A673 (cell line): ENCODE measurements at places on chromosomes 12 and 14.
A peak's percentile ranks its signal among the peaks of the same experiment; 100 is the strongest.

DNA sequence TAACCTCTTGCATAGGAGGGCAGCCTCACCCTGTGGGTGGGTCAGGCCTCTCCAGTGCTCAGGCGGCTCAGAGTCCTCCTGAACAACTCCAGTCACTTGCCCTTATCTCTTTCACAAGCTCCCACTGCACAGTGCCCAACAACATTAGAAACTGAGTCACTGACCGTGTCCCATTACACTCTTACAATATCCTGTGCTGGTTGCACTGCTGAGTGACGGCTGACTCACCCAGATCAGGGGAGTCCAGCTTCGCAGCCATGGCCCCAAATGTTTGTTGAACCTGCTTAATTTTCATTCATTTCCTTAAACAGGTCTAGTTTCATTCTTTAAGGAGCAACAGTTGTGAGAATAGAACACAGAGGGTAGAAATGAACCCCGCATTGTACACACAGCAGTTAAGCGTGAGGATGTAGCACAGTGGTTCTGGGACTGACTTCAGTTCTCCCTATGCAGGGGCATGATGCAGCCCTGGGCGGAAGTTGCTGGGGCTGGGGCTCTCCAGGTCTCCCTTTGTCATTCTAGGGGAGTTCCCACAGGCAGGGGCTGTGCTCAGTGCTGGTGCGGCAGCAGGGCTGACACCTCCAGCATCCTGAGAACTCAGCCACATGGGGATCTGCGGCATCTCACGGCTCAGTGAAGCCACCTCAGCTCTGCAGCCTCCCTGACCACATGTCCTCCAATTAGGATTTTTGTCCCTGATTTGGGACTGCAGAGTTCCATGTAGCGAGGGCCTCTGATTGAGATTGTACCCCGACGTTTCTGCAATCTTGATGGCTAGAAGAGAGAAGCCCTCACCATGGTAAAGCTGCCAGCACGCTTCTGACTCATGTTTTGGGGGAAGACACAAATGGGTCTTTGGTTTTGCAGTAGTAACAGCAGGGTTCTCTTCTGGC is 16.1 kb downstream of the GPR68 start:
- DNase-seq, result no peak

GRCh38 chr12:49975318-49975761 is 2.6 kb downstream of the AQP6 start:
- DNase-seq, result no peak

GRCh38 chr14:95979339-95980042 is 59.7 kb upstream of the C14orf132 start:
- peak; percentile 10 for DNase-seq

DNA sequence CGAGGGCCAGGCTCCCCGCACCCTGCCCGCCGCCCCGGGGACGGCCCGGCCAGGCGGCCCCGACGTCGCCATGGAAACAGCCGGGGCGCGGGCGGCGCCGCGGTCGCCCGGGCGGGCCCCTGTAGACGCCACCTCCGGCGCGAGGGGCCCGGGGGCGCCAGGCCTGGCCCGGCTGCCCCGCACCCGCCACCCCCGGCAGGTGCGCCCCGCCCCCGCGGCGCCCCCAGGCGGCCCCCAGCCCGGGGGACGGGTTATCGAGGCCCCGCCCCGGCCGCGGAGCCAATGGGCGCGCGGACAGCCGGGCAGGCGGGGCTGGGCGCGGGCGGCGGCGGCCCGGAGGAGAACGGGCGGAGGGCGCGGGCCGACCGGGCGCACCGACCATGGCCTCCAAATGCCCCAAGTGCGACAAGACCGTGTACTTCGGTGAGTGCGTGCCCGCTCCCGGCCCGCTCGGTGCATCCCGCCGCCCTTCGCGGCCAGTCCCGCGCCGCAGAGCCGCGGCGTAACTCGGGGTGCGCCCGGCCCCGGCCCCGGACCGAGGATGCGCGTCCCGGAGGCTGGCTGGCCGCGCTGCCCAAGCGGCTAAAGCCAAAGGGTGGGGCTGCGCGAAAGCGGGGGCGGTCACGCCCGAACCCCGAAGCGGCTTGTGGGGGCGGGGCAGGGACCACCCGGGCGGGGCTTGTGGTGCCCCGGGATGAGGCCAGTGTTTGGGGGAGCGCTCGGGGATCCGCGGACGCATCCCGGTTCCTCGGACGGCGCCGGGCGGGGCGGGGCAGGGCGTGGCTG is at the start of gene CRIP2:
TSS of gene CRIP2 (plus strand) at position 339 of the 786 bp plus-strand sequence. CDS start at position 381, 42 bp downstream.
- peak; percentile 81 for DNase-seq

GRCh38 chr12:96879301-96879700 is 27.8 kb upstream of the NEDD1 start:
- DNase-seq, result no peak

GRCh38 chr12:22360774-22361173 is 26.3 kb upstream of the ST8SIA1 start:
- DNase-seq, result no peak

DNA sequence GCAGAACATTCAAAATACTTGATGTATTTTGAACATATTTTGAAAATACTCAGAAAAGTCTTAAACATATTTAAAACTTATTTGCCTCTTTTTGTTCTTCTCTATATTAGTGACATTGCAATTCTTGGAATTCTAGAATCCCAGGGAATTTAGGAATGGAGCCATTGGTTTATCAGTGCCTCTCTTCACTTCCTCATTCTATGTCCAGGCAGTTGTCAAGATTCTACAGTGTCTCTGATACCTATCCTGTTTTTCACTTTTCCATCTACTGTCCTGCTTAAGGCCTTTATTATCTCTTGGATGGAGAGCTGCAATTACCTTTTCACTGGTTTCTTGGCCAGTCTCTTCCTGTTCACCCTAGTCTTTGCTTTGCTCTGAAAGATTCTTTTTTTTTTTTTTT is 144.6 kb downstream of the TTLL5 start:
- DNase-seq, result no peak

DNA sequence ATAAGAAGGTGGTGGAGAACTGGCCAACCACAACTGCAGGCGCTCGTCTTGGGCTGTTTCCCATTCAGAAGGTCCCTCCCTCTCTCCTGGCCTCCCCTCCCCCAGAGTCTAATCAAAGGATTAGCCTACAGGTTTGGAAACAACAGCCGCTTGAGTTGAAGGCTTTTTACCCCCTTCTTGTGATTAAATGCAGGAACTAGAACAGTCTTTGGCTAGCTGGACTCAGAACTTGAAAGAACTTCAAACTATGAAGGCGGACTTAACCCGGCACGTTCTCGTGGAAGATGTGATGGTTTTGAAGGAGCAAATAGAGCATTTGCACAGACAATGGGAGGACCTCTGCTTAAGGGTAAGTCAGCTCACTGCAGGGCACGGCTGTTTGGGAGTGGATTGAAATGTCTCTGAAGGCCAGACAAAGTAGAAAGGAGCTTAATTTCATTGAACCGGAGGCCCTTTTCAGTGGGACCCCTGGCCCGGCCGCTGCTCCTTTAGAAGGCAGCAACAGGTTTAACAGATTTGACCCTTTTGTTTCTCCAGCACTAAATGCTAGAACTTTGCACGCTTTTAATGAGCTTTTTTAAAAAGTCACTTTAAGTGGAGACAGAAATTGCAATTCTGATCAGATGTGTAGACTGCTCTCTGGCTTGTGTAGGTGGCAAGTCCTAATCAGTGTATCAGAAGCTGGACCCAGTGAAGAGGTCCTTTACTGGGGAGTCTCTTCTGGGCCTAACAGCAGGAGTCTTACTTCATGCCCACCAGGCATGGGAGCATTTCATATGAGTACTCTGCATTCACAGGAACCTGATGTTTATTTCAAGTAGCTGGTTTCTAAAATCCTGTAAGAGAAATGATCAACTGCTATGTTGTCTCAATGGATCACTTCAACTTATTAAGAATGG is 107.7 kb downstream of the ESR2 start:
- DNase-seq, result peak; percentile 14

- DNase-seq, result no peak
Measured at GRCh38 chr14:71773898-71774481, 158.2 kb upstream of the RGS6 start.

GRCh38 chr12:5487948-5488625 is 56.2 kb downstream of the NTF3 start:
- no peak for DNase-seq

DNA sequence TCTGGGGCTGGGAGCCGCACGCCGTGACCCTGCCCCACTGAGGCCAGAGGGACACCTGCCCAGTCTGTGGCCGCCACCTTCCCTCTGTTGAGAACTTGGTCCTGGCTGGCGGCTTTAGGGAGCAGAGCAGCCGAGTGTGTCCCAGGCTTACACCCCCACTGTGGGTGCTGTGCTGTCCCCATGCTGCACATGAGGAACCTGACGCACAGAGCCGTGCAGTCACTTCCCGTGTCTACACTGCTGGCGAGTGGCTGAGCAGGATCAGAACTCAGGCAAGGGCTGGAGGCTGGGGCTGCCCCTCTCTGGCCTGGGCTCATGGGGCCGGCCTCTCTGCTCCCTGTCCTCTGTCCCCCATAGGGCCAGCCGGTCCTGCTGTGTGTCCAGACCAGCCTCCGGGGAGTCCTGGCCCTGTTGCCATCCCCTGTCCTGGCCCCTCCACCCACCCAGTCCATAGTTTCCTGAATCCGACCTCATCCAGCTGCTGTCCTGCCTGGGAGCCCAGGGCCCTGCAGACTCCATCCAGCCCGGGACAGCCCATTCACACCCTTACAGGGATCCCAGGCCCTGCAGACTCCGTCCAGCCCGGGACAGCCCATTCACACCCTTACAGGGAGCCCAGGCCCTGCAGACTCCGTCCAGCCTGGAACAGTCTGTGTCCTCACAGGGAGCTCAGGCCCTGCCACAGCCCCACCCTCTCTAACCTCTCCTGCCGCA is 10.3 kb downstream of the FBRSL1 start:
- no peak for DNase-seq

GRCh38 chr12:83042441-83043200 is 355.9 kb downstream of the TMTC2 start:
- DNase-seq, result peak; percentile 47

GRCh38 chr12:87801860-87802720 is 227.1 kb downstream of the C12orf50 start:
- no peak for DNase-seq

- DNase-seq, result no peak
Measured at GRCh38 chr14:61177279-61178225, 103.6 kb downstream of the TMEM30B start.

- DNase-seq, result peak; percentile 49
Measured at GRCh38 chr14:96297000-96297399, 41.0 kb downstream of the BDKRB1 start.

DNA sequence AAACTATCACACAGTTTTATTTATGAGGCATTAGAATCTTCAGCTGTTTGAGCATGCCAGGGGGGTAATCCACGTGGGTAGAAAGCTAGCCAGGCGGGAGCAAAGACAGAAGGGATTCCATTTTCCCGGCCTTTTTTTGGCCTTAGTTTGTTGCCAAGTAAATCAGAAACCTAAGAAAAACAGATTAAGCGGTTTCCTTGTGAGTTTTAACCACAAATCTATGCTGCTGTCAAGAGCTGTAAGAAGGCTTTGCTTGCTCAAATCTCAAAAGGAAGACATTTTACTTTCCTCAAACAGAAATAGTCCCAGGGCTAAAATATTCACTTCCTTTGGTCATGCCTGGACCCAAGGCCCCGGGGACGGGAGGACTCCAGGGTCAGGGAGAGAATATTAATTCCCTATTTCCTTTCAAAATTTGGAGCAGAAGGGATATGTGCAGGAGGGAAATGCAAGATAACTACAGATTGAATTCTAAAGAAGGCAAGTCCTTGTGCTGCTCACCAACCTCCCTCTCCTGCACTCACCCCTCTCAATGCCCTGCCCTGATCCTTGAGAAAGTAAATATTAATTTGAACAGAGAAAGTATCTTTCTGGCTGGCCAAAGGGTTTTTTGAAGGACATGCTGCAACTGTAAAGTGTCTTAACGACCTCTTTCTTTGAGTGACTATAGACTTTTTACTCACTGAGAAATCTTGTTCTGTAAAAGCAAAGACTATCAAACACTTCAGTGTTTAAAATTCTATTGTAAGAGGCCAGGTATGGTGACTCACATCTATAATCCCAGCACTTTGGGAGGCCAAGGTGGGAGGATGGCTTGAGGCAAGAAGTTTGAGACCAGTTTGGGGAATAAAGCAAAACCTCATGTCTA is 75.7 kb downstream of the HSD17B6 start:
- DNase-seq, result no peak

- DNase-seq, result no peak
Measured at GRCh38 chr12:57196439-57196838, 20.2 kb upstream of the NXPH4 start.

DNA sequence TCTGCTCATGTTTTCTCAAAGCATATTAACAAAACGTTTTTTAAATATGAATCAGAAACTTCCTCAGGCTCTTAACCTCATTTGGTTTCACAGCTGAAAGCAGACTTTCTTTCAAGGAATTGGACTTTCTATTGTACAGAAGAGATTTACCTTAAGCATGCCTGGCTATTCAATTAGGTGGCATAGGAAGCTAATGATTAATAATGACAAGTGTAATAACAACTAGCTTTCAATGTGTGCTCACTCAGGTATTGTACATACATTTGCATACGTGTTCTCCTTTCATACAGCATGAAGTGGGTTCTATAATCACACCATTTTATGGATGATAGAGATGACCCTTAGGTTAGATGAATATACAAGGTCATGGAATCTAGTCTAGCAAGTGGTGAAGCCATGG is 115.7 kb downstream of the ANO6 start:
- DNase-seq, result no peak

- DNase-seq, result no peak
Measured at GRCh38 chr14:95838862-95839261, 37.8 kb upstream of the TUNAR start.

DNA sequence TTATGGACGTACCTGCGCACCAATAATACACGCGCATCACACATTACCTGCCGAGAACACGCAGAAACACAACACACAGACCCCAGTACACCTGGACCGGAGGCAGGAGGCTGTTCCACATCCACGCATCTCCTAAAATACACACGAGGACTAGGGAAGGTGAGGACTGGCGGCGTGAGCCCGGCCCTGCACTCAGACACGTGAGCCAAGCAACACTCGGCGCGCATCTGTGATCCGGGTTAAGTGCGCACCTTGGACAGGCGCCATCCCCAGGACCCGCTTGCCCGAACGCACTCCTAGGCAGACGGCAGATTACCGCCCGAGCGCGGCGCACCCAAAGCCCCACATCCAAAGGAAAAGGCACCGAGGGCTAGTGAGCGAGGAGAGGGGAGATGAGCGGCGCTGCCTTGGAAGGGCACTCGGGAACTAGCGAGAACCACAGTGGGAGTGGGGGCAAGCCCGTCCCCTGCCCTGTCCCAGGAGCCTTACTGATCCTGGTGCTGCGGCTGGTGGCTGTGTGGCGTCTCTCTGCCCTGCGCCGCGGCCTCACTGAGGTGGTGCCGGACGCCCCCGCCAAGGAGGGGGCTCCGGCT is 417 bp downstream of the GLS2 start:
- DNase-seq, result peak; percentile 25

DNA sequence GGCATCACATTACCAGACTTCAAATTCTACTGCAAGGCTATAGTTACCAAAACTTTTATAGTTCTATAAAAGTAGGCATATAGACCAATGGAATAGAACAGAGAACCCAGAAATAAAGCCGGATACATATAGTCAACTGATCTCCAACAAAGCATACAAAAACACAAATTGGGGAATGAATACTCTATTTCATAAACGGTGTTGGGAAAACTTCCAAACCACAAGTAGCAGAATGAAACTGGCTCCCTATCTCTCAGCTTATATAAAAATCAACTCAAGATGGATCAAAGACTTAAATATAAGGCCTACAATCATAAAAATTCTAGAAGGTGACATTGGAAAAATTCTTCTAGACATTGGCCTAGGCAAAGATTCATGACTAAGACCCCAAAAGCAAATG is 187.9 kb upstream of the PLXNC1 start:
- no peak for DNase-seq
